A673 (cell line): ENCODE measurements at places on chromosomes 5 and 9.

DNA sequence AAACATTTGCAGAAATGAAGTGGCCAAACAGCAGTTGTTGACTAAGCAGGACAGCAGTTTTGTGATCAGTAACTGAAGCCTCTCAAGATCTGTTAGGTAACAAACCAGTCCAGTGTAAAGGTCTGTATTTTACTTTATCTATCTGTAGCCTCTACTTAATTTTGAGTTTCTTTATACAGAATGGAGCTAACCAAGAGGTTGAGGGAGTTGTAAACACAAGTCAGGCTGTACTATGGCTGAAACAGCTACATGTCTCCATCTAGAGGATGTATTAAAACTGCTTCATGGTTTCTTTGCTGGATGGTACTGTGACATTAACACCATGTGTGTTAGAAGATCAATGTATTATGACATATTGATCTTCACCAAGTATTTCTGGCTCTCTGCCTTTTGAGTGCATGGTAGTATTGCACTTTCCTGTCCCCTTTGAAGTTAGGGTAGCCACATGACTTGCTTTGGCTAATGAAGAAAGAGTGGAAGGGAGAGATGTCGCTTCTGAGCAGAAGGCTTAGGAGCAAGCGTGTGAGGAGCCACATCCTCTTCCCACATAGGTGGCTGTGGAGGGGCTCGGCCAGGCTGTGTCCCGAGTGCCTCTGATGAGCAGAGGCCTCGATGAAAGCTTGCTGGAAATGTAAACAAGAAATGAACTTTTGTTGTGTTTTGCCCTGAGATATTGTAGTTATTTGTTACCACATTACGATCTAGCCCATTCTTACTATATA lies 105.6 kb upstream of the PCA3 start:
- DNase-seq = peak; percentile 25

- no peak for DNase-seq
These were observed 74.9 kb downstream of the FBXL7 start for GRCh38 chr5:15574806-15575325.

- peak; percentile 2 for DNase-seq
These were observed 22.2 kb downstream of the SH3GL2 start for GRCh38 chr9:17600962-17601593.

GRCh38 chr5:14326035-14326903 lies 183.1 kb downstream of the TRIO start:
- DNase-seq = no peak

DNA sequence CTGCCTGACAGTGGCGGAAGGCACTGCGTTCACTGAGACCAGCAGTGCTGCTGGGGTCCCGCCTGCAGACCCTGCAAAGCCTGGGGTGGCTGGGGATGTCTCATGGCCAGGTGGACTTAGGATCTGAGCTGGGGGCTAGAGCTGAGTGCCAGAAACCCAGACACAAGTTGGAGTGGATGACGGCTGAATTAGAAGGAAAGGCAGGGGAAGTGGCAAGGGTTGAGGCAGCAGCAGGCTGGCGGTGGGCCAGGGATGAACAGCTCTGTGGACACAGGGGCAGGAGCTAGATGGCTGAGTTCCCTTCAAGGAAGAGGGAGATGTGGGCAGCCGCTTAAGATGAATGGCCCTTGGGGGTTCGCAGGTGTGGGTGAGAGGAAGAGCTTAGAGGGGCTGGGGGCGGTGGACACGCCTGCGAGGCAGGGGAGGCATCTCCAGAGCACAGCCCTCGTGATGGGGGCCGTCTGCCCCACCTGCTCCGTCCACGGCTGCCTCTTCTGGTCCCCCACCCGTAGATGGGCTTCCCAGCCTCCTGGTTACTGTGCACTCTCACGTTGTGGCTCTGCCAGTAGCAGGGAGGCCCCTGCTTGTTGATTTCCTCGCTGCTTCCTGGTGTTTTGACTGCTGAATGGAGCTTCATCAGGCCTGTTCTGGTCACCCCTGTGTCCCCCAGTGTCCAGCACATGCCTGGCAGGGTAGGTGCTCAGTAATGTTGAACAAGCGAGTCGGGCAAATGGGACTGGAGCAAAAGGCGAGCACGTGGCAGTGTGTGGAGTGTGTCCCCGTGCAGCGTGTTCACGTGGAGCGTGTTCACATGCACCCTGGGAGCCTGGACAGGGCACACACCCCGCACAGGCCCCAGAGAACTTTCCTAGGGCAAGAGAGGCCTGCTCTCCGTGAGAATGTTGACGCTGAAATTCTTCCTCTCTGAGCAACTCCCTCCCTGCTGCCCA lies 168.2 kb downstream of the CACNA1B start:
- DNase-seq = no peak
